ELR (cell line): ENCODE measurements at places on chromosomes 2 and 18.

DNA sequence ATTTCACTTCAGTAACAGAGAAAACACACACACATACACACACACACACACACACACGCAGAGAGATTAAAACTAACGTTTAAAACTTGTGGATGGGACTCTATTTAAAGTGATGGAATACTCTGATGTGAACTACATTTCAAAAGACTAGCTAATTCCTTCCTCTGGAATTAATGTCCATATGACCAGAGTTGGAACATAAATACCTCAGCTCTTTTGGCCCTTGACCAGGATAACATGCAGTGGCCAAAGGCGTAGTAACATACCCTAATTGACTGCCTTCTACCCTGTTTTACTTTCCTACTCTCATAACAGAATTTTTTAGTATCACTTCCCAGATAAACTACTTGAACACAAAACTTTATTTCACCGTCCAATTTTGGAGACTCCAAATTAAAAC, 671.3 kb upstream of the CHAC2 start:
- no peak for DNase-seq

DNA sequence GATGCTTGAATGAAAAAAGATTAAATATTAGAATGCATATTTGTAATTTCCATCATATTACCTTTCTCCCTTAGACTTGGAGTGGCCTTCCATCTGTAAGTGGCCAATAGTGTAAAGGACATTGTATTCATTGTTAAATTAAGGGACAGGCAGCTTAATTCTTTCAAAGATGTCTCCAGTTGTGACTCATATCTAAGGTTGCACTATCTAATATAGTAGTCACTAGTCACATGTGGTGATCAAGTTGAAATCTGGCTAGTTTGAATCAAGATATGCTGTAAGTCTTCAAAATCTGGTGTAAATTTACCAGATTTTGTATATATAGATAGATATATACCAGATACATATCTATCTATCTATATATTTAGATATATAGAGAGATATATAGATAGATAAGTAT, 52.4 kb upstream of the AGPS start:
- DNase-seq: peak; percentile 58

DNA sequence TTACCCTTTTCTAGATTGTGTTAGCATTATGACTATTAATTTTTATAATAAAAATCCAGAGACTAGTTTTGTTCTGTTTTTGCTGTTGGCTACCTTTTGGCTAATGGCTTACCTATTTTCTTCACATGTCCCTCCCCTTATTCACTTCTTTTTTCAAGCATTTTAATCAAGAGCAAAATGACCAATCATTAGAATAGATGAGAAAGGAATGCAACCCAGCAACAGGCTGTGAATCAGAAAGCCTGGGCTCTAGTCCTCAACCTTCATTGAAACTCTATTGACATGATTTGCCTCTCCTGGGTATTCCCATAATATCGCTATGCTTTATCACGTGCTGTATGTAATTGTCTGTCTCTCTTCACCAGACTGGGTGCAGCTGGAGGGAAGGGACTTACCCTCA, 370.1 kb downstream of the IRS1 start:
- DNase-seq: no peak

DNA sequence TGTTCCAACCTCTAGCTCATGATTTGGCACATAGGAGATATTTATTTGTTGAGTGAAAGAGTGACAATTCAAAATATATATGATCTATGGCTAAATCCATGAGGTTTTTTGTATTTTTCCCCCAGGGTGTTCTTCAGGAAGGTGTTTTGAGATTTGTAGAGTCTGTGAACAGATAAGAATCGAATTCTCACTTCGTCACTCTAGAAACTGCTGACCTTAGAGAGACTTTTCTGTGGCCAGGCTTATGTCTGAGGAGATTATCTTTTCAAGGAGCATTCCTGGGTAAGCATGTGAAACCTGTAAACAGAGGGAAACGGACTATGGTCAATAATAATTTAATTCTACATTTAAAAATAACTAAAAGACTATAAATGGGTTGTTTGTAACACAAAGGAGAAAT, 849 bp upstream of the ITGB6 start:
- no peak for DNase-seq

GRCh38 chr2:11955314-11955713, 208.9 kb downstream of the LPIN1 start:
- DNase-seq: no peak

DNA sequence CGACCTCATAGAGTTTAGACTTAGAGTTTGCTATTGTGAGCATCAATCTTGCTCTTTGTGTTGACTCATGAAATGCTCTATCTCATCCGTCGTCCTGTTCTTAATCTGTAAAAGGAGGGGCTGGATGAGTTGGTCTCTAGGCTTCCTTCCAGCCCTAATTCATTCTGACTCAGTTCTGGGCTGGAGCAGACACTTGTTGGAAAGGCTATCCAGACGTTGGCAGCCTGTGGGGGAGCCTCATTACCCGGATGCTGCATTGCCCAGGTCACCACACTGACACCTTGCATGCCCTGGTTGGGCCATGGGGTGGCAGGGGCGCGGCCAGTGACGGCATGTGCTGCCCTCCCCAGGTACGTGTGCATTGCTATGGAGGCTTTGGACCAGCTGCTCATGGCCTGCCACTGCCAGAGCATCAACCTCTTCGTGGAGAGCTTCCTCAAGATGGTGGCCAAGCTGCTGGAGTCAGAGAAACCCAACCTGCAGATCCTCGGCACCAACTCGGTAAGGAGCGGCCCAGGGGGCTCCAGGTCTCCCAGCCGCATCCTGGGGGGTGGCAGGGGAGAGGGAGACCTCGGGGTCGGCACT, 61.5 kb downstream of the EFR3B start:
- DNase-seq: peak; percentile 89

DNA sequence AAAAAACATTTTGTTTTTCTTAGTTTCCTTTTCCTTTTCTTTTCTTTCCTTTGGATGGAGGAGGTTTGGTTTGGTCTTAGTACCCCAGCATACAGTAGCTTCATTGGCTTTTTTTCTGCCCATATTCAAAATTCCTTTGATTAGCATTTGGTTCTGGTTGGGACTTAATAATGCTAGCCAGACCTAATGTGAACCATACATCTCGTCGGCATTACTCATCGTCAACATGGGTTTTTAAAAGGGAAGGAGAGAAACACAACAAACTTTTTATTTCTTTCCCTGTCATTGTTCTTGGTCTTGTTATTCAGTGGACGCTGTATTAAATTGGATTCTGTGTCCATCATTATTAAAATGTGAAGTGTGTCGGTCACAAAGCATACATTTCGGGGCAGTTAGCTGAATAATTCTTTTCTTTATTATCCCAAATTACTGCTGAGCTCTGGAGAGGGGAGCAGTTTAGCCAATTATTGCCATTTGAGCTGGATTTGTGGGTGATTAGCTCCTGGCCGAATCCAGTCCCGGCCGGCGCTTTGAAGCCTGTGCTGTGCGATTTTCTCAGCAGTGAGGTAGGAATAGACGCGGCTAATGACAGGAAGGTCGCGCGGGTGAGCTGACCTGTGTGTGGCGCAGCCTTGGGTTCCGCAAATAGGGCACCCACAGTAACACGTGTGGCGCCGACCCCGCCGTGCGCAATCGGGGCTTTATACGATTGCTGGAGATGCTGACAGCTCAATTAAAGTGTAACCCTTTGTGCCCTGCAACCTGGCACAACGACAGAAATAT, 303.3 kb downstream of the GBX2 start:
- DNase-seq: no peak

DNA sequence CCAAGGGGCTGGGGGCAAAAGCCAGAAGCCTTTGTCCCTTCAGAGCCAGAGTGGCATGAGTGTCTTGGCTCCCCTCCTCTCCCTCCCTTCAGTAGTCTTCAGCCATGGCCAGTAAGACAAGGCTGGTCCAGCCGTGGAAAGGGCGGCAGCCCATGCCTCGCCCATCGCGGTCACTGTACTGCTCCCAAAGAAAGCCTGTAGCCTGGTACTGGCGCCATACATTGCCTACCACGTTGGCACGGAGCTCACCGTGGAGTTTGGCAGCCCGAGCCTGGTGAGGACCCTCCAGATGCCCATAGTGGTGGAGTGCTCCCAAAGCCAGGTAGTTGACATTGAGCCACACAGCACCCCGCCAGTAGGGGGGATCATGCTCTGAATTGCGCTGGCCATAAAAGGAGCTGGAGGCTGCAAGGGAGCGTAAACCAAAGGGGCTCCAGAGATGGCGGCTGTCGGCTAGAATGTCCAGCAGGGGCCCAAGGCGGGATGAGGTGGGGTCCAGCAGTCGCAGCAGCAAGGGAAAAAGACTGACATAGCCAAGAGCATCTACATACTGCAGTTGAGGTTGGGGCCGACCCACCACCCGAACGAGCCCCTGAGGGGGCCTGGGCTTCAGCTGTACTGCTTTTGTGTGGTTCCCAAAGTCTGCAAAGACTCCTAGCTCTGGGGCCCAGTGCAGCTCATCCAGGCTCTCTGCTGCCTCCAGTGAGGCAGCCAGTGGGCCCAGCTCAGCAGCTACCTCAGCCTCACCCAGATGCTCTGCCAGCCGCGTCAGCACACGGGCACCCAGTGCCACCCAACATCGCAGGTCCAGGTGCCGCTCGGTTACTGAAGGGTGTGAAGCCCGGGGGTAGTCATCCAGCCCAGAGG, 3.2 kb downstream of the WBP1 start:
- DNase-seq: peak; percentile 45

DNA sequence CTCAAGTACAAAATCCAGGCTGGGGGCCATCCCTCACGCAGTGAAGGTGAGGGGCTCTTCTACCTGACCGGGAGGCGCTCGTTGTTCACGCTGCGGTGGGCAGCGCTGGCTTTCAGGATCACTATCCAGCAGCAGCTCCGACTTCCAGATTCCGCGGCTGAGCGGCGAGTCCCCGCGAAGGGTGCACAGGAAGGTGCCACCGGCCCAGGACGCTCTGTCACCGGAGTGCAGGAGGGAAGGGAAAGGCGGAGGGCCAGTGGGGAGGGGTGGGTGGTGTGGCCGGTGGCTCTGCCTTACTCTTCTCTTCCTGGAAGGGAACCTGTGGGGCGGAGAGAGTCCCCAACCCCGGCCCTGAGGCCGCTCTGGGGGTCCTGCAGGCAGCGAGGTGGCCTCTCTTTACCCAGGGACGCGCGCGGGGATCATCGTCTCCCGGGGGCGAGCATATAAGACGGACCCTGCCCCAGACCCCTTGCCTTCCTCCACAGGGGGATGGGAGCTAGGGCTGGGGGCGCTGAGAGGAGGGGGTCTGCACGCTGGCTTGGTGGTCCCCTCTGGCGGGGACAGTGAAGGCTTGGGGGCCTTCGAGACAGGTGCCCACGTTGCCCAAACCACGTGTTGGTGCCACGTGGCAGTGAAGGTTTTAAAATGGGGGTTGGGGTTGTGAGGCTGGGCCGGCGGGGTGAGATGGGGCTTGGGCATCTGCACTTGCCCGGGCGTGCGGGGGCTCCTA, 26.9 kb upstream of the HS6ST1 start:
- DNase-seq: no peak

- peak; percentile 67 for DNase-seq
These were observed 55.9 kb downstream of the FEZ2 start for GRCh38 chr2:36541891-36542595.

- DNase-seq: no peak
These were observed 25.2 kb downstream of the TRABD2A start for GRCh38 chr2:84855731-84856130.

DNA sequence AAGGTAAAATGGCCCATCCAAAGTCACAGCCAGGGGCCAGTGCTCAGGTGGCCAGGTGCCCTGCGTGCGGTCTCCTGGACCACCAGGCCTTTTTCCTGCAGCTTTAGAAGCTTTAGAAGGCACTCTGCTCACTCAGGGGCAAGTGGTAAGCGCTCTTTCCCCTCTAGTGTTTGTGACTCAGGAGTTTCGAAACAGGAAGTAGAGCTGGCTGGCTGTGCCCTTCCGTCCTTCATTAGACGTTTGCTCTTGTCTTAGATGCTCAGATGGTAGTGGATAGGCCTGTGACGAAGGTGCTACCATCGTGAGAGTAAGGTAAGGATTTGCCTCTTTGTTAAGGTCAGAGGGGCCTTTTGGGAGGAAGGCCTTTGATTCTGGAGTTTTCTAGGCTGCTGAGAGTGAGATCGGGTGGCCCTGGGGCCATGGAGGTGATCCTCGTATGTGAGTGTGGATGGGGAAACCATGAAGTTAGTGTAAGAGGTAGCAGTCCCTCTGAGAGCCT, at the start of gene CASP8:
TSS of gene CASP8 (plus strand) at position 235 of the 499 bp plus-strand sequence. CDS start 5,951 bp downstream, outside the sequence.
- DNase-seq: peak; percentile 82

GRCh38 chr2:69012310-69013141, 453 bp upstream of the ANTXR1 start:
- peak; percentile 81 for DNase-seq

DNA sequence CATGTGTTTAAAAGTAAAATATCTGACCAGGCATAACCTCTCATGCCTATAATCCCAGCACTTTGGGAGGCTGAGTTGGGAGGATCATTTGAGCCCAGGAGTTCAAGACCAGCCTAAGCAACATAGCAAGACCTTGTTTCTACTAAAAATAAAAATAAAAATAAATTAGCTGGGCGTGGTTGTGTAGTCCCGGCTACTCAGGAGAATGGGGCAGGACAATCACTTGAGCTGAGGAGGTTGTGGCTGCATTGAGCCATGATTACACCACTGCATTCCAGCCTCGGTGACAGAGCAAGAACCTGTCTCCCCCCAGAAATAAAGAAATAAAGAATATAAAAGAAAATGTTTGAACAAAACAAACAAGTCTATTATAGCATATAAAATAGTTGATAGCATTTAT, 158.3 kb downstream of the ZBTB7C start:
- no peak for DNase-seq

DNA sequence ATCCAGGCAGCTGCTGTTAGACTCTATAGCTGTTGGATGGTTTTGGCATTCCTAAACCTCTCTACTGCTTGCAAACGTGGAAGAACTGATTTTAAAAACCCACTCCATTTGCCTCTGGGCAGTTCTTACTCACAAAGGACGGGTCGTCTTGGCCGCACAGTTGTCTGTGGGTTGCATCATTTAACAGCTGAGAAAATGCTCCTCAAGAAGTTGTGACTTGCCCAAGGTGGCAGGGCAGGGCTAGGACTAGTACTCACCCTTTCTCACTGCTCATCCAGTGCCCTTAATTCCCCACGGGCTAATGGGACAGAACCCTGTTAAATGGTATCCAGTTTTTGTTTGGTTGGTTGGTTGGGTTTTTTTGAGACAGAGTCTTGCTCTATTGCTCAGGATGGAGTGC, 997 bp upstream of the DRC1 start:
- no peak for DNase-seq

DNA sequence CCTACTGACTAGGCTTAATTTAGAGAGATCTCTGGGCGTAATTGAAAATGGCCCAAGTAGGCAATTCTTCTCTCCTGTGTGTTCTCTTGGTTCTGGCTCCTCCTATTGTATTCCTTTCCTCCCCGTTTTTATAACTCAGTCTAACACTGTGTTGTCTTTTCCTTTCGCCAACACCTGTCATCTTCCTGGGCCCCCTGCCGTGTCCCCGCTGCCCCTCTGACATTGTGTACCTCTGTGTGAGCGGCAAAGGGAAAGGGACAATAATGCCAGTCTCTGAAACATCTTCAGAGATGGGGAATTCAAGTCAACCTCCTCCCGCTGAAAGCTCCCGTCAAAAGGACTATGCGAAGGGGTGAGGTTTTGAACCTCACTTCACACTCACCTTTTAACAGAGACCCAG, 210.9 kb downstream of the GBX2 start:
- no peak for DNase-seq

DNA sequence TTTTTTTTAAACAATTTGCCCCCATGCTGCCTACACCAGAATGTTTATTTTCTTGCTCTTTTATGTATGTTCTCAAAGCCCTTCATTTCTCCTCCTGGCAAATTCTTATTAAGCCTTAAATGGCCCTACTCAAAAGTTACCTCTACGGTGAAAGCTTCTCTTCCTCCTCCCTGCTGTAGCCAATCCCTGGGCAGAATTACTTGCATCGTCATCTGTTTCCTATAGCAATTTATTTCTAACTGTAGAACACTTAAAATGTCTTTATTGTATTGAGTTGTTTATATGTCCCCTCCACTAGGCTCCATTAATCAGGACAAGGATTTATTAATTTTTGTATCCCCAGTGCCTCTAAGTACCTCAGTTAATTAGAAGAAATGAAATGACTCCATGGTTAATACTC, 2.5 kb upstream of the RAD51AP2 start:
- DNase-seq: peak; percentile 20
